ENCODE measurements at places on chromosomes 3 and 15.

DNA sequence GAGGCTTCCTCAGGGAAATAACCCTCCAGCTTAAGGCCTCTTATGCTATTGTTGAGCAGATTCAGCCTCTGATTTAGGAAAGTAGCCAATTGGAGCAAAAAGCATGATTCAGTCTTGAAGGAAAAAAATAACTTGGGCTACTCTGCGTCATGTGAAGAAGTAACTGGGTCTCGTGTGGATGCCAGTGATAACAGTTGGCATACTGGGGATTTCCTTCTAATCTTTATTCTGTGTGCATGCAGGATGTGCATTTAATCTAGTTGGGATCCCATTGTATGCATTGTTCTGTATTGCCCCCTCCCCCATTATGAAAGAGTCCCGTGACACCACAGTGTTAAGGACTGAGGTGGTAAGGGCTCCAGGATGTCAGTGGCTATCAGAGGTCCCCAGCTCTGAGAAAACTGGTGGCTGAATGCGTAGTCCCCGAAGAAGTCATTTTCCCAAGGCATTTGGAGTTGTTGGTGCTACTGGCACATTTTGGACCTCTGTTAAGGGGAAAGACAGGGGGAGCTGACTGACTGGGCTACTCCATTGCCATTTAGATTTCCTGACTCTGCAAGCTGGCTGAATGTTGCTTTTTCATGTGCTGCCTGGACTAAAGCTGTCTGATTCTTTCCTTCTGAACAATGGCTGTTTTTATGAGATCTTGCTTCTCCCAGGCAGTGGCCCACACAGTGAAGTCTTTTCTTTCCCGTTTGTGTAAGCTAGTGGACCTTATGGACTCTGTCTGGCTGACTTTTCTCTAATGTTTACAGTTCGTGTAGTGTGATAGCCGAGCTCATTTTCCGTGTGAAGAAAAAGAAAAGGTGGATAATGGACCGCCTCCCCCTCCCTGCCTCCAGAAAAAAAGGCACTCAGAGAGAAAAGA is 38.4 kb upstream of the TRAK1 start:
- DNase-seq: peak; percentile 77

DNA sequence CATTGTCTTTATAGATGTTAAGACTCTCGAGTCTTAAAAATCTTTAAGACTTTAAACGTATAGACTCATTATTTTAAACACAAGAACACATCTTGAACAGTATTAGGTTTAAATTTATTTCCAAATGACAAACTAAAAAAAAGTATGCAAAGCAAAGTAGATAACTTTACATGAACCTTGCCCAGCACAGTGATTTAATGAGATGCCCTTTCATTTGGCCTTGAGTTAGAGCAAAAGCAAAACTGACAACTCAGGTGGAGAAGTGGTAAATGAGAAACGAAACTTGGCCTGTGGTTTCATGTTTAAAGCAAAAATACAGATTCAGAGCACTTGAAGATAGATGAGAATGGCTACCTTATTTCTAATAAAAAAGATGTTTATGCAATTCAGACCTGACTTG is 8.6 kb downstream of the GPR15 start:
- no peak for DNase-seq

GRCh38 chr3:134250717-134251220 is at the start of gene RYK:
Gene RYK (minus strand): TSS chr3:134250859. CDS start chr3:134250654, 205 bp downstream.
- peak; percentile 86 for DNase-seq

DNA sequence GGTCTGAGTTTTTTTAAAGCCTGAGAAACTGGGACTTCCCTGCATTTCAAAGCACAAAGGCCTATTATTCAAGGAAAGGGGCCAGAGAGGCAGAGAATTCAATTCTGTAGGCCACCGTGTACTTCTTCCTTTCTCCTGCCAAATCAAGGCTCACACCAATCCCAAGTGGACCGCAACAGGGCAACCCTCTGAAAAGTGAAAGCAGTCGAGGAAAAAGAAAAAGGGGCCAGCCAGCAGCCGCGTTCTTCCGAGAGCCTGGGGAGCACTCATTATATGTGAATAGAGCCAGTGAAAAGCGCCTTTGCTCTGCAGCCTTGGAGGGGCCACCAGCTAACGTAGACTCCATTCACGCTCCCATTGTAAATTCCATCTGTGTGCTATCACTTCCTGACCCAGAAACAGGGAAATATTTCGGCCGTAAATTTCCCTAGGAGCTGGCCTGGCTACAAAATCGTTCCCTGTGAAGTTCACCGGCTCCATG is 45.9 kb upstream of the THUMPD3 start:
- DNase-seq: peak; percentile 72

DNA sequence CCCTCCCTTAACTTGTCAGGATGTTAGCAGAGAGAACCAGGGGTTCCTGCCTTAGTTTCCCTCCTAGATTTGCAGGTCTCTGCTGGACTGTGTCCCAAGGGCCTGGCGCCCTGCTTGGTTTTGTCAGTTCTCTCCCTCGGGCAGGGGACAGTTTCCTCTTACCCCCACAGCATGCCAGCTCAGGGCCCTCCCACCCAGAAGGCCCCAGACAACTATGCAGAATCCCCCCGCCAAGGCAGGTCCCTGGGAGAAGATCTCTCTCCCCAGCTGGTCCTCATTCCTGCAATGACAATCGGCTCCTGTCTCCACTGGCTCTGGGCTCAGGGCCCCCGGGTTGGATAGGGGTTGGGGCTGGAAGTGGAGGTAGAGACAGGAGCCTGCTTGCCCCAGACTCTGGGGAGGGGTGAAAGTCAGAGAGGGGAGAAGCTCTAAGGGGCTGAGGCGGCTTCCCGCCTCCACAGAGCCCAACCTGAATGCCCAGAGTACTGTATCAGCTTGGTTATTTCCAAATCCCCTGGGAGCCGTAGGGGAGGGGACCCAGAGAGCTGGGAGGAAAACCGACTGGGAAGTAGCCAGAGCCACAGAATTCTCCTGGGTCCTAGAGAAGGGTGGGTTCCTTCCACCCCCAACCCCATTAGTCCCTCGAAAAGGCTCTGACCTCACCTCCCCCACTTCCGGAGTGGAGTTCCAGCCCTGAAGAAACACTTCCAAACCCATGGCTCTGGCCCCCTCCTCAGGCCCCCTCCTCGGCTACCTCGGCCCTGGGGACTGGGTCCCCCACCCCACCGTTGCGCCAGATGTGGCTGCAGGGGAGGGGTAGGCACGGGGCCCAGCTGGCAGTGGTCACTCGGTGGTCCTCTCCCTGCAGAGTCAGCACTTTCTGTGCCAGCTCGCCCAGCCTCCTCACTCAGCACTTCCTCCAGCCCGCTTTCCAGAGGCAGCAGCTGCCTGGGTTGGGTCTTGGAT is 3.8 kb upstream of the LOXL1 start:
- DNase-seq: peak; percentile 85

DNA sequence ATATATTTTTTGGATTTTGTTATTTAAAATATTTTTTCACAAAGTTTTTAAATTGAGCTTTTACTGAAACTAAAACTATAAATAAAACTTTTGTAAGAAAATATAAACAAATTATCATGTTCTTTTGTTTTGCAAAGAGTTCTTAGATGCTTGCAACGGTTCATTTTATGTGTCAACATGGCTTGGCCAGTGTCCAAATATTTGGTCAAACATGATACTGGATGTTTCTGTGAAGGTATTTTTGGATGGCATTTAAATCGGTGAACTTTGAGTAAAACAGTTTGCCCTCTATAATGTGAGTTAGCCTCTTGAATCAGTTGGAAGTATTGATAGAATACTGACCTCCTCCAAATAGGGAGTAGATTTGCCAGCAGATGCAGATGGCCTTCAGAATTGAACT is 612.6 kb upstream of the NECTIN3 start:
- DNase-seq: no peak

GRCh38 chr15:38508647-38509046 is 54.7 kb downstream of the FAM98B start:
- DNase-seq: no peak

GRCh38 chr3:108333961-108334360 is 37.6 kb downstream of the HHLA2 start:
- DNase-seq: no peak

- no peak for DNase-seq
Measured at GRCh38 chr3:40583691-40584090, 58.9 kb downstream of the ZNF621 start.

Measured in AG08395 (cell line).